ENCODE measurements at places on chromosomes 16 and 17.

- DNase-seq, result no peak
Measured at GRCh38 chr17:31657876-31658275, 201.2 kb downstream of the COPRS start.

DNA sequence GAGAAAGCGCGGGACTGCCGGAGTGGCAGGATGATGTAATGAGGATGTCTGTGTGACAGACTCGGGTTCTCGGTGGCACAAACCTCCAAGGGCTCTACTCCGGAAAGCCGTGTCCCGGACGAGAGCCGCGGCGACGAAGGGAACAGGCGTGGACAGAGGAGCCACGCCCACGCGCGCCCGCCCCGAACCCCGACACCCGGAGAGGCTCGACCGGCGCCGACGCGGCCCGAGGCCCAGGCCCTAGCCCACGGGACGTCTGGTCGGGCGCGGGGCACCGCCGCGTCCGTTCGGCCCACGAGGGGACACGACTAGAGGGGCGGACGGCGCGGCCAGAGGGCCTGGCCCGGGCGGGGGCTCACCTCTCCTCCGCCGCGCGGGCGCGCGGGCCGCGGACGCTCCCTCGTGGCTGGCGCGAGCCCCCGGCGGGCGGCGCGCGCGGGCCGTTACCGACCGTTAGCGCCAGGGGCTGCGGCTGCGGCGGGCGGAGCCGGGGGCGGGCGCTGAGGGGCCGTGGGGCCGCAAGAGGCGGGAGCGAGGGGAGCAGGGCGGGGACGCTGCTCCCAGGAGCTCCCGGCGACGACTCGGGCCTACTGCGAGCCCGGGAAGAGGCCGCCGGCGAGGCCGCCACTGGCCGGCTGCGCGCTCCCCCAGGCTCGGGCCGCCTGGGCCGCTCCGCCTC, 2.1 kb upstream of the IRX5 start:
- DNase-seq, result no peak

GRCh38 chr17:21517538-21518293, 141.6 kb downstream of the KCNJ12 start:
- peak; percentile 47 for DNase-seq

DNA sequence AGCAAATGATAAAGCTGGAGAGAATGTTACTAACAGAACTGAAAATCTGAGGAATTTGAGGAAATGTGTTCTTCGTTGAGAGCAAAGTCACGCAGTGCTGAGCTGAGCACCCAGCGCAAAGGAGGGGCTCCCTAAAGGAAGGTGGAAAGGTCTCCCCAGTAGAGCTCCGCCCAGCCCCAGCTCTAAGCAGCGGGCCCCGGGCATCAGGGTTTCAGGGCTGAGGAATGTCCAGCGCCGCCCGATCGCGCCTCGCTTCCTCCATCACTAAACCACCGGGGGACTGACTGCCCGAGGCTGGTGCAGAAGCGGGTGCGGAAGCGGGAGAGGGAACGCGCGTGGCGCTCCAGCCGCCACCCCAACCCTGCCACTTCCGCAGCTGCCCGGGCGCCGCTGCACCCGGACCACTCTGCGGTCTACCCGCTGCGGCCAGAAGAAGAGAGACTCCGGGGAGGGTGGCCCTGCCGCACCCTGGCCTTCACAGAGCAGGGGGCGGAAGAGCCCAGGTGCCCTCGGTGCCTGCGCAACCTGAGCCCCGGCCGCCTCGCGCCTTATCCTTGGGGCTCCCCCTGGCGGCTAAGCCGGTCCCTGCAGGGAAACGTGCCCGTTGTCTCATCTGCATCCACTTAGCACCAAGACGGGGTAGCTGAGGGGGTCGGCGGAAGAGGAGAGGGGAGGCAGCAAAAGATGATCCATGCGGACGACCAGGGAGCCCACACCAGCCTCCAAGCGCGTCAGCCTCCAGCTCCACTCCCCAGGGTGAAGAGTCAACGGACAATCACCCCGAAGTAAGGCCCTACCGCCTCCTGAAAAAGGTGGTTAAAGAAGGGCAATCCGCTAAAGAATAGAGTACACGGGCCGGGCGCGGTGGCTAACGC, 12.4 kb upstream of the GUCY2D start:
- no peak for DNase-seq

- no peak for DNase-seq
Measured at GRCh38 chr17:2174014-2174413, 119.1 kb downstream of the HIC1 start.

DNA sequence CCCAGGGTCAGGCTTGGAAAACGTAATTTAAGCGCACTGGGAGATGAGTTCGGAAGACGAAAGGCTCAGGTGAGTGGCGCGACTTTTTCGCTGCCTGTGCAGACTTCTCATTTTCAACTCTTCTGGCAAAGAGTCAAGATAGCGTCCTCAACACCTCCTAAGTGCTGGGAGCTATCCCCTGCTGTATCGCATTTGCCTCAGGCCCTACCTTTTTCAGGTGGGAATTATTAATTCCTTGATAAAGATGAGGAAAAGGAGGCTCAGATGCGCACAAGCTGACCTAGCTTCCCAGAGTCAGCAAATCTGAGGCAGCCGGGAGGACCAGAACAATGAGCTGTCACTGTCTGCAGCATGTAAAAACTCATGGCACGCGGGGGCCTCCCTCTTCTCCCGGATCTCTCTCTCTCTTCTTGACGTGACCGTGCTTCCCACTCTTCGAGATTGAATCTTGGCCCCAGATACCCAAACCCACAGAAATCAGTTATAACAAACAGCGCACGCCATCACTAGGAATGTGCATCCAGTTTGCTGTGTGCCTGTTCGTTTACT, 512 bp upstream of the ADAMTS18 start:
- no peak for DNase-seq

- DNase-seq, result no peak
Measured at GRCh38 chr17:31434727-31435050, 43.2 kb downstream of the RAB11FIP4 start.

All from vagina (tissue), 2 donors.